Choroid plexus epithelial cell (primary cell): ENCODE measurements at places on chromosomes 12 and 14.

- peak; percentile 91 for DNase-seq
These were observed 36.3 kb downstream of the LIMA1 start for GRCh38 chr12:50246873-50247612.

DNA sequence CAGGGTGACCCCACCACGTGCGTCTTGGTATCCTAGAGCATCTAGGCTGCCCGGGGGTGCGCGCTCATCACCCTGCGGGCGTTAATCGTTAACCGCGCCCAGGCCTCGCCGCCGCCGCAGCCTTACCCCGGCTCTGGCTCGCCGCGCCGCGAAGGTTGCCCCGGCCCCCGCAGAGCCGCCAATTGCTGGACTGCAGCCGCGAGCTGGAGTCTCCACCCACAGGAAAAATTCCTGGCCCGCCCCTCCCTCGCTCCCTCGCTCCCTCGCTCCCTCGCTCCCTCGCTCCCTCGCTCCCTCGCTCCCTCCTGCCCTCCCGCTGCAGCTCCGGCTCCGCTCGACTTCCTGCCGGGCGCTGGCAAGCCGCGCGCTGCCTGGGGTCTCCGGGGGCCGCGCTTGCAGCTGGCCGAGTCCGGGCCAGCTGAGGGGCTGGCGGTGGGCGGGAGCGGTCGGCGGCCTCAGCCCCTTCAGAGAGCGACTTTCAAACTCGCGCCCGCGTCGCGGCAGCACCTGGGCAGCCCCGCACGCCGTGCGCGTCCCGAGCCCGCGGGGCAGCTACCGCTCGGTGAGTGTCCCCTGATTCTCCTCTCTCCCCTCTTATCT is at the start of gene PLEKHG3:
Gene PLEKHG3 (plus strand): TSS at position 282 of the 600 bp plus-strand sequence. CDS start 23,208 bp downstream, outside the sequence.
- DNase-seq, result peak; percentile 67

- DNase-seq, result no peak
These were observed 21.9 kb downstream of the SLCO1C1 start for GRCh38 chr12:20716985-20717384.

GRCh38 chr14:58297412-58297761 is 968 bp upstream of the ARID4A start:
- DNase-seq, result peak; percentile 72

DNA sequence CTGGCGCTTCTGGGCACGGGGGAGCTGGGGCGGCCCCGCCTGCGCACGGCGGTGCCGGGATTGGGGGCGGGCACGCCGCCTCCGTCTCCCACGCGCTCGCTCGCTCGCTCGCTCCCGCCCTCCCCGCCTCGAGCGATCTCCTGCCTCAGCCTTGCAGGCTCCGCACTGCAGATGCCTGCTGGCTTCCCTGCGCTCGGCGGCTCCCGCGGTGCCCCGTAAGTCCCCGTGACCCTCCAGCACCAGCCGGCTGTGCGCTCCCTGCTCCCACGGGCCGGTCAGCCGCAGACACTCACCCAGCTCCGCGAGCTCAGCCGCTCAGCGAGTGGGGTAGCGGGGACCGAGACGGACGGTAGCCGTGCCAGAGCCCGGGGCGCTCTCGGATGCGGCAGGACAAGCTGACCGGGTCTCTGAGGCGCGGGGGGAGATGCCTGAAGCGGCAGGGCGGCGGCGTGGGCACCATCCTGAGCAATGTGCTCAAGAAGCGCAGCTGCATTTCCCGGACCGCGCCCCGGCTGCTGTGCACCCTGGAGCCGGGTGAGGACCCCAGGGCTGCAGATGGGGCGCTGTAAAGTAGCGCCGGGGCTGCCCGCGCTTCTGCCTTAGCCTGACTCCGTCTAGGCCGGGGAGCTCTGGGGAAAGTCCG is at the start of gene TBC1D30:
Gene TBC1D30 (plus strand): TSS at position 148 of the 643 bp plus-strand sequence. CDS start 233 bp downstream, at position 381.
- peak; percentile 22 for DNase-seq

- no peak for DNase-seq
These were observed 43.7 kb downstream of the HSPB8 start for GRCh38 chr12:119222222-119222951.

GRCh38 chr12:26298785-26299621 is 103.6 kb downstream of the SSPN start:
- peak; percentile 83 for DNase-seq

GRCh38 chr14:104178279-104178678 is 39.9 kb downstream of the KIF26A start:
- DNase-seq, result no peak

DNA sequence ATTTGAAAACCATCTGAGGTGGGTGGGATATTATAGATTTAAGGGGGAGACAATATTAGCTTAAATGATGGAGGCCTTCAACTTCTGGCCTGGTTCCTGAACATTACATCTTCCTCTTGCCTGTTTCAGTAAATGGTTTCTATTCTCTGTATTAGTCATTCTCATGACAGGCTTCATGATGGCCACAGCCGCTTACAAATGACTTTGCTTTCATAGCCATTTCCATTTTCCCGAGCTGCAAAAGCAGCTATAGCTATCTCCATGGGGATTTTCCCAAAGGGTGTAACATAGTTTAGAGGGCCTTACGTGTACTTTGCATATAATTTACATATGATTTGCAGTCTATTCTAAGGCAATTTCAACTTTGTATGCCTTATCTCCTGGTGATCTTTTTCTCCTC is 121.8 kb downstream of the NRXN3 start:
- DNase-seq, result no peak

DNA sequence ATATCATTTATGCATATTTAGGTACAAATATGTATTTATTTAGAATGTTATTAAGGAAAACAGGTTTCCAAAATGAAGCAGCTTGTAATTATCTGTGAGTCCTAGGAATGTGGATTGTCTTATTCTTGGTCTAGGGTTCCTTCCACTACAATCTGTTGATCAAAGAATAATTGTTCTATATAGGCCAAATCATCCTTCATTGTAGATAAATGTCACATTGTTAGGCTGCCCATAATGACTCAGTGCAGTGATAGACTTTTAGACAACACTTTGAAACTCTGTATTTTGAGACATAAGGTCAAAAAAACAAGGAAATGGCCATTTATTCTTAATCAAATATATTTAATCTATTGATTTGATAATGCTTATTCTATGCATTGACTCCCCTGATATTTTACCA is 283.0 kb downstream of the ACSS3 start:
- DNase-seq, result no peak

DNA sequence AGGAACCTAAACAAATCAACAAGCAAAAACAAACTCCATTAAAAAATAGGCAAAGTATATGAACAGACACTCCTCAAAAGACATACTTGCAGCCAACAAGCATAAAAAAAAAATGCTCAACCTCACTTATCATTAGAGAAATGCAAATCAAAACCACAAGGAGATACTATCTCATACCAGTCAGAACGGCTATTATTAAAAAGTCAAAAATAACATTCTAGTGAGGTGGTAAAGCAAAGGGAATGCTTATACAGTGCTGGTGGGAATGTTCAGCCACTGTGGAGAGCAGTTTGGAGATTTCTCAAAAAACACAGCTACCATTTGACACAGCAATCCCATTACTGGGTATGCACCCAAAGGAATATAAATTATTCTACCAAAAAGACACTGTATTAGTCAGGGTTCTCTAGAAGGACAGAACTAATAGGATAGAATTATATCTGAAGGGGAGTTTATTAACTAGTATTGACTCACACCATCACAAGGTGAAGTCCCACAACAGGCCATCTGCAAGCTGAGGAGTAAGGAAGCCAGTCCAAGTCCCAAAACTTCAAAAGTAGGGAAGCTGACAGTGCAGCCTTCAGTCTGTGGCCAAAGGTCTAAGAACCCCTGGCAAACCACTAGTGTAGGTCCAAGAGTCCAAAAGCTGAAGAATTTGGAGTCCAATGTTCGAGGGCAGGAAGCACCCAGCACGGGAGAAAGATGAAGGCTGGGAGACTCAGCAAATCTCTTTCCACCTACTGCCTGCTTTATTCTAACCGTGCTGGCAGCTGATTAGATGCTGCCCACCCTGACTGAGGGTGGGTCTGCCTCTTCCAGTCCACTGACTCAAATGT is 101.6 kb upstream of the KRAS start:
- DNase-seq, result peak; percentile 36

GRCh38 chr14:61145903-61146481 is 135.1 kb downstream of the TMEM30B start:
- peak; percentile 74 for DNase-seq

DNA sequence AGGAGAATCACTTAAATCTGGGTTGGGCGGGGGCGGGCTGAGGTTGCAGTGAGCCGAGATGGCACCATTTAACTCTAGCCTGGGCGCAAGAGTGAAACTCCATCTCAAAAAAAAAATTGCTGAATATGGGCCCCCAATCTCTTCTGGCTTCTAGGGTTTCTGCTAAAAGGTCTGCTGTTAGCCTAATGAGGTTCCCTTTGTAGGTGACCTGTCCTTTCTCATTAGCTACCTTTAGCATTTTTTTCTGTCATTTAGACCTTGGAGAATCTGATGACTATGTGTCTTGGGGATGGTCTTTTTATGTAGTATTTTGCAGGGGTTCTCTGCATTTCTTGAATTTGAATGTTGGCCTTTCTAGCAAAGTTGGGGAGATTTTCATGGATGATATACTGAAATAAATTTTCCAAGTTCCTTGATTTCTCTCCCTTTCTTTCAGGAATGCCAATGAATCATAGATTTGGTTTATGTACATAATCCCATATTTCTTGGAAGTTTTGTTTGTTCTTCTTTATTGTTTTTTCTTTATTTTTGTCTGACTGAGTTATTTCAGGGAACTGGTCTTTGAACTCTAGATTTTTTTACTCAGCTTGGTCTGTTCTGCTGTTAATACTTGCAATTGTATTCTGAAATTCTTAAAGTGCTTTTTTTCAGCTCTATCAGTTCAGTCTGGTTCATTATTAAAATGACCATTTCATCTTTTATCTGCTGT is 181.5 kb downstream of the TTC6 start:
- DNase-seq, result no peak

- DNase-seq, result no peak
These were observed 10.1 kb downstream of the LRTM2 start for GRCh38 chr12:1830401-1830845.

DNA sequence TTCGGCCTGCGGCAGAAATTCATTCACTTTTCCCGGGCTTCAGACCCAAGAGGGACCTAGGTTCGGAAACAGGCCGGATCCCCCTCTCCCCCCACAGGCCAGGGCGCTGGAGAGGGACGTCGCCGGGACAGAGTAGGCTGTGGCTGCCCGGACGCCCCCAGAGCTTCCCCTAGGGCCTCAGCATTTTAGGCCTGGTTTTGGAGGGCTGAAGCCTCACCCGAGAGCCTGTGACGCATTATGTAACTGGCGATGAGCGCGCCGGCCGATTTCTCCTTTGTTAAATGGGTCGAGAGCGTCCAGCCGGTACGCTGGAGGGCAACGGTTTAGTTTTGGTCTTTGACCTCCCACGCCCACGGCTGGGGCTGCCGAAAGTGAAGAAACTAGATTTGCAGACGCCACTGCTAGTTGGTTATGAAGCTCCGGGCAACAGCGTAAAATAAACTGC is 657 bp downstream of the PEBP1 start:
- peak; percentile 34 for DNase-seq

GRCh38 chr12:120720234-120720986 is 5.2 kb upstream of the ACADS start:
- peak; percentile 85 for DNase-seq

- DNase-seq, result no peak
These were observed 4.4 kb downstream of the ARHGEF25 start for GRCh38 chr12:57615637-57616036.

DNA sequence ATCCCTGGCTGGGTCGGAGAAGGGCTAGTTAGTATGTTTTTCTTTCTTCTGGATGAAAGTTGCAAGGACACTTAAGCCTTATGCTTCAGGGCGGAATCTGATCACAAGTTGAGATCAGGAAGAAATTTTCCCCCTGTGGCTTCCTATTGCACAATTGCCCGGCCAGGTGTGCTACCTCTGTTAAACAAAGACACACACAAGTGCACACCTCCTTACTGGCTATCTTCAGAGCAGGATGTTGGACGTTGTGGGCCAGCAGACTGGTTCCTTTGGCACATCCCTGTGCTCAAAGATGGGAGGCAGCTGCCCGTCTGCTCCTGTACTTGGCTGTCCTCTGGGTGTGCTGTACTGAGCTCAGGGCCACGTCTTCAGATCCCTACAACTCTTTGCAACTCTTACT is 19.1 kb downstream of the ETV6 start:
- DNase-seq, result no peak

DNA sequence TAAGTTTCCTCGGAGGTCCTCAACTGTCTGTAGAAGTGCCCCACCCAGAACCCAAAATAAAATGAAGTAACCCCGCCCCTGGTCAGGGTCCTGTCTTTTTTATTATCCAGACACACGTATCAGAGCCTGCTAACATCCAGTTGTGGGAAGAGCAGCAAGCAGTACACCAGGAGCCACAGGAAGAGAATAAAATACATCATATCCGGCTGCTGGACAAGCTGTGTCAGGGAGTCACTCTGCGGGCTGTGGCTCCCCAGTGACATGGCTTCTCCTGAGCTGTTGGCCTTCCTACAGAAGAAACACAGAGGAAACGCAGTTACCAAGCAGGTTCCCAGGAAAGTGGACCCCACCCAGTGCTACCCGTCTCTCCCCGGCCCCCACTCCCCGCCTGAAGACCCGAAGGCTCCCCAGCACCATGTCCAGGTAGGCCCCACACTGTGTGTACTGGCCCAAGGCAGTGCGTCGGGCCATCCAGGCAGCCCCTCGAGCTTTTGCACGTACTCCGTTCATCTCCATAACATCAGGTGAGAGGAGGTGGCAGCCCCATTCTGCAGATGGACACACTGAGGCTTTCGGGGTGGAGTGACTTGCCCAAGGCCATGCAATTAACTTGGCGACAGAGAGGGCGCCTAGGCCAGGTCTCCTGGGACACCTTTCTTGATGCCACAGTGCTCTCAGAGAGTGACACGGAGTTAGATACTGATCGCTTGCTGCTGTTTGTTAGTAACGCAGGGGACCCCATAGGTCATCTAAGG is 34.3 kb upstream of the DICER1 start:
- DNase-seq, result no peak

GRCh38 chr14:102019006-102019540 is 54.7 kb downstream of the DYNC1H1 start:
- DNase-seq, result no peak

GRCh38 chr14:61570549-61571290 is 124.6 kb upstream of the HIF1A start:
- peak; percentile 47 for DNase-seq

DNA sequence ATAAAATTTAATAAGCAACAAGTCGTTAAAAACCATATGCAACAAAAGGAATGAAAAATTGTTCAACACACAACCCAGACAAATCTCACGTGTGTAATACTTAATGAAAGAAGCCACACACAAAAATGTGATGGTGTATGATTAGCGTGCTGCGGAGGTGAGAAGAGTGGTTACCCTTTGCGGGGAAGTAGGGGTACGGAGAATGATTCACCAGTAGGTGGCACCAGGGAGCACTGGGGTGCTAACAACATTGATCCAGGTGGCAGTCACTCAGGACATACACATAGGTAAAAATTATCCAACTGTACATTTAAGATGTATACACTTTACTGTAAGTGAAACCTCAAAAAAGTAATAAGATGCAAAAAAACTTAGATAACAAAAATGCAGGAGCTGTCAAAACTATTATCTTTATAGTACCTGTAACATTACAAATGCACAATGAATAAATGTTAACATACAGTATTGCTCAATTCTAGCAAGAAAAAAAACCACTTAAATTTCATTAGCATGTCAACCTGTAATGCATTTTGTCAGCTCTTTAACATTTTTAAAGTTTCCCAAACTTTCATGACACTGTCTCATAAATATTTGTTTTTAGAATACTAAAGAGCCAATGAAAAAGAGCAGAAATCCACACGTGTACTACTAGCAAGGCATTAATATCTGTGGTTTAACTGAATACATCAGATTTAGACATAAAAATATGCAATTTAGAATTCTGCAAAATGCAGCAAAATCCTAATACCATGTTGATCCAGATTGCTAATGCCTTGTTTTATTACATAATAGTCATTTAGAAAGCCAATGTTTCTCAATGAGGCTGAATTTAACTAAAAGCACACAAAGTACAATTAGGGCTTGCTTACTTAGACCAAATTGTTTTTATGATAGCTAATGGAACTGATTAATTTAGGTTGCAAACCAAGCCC is 46.7 kb downstream of the TMCC3 start:
- no peak for DNase-seq
